BJ (cell line): ENCODE measurements at places on chromosomes 11 and 22.

GRCh38 chr11:102829316-102830000, 14.0 kb downstream of the MMP3 start:
- DNase-seq, result no peak

GRCh38 chr11:24312464-24313238, 184.2 kb upstream of the LUZP2 start:
- no peak for DNase-seq

GRCh38 chr11:94588366-94588942, 21.3 kb downstream of the PIWIL4 start:
- no peak for DNase-seq

- no peak for DNase-seq
Measured at GRCh38 chr11:125446279-125446678, 49.8 kb downstream of the FEZ1 start.

DNA sequence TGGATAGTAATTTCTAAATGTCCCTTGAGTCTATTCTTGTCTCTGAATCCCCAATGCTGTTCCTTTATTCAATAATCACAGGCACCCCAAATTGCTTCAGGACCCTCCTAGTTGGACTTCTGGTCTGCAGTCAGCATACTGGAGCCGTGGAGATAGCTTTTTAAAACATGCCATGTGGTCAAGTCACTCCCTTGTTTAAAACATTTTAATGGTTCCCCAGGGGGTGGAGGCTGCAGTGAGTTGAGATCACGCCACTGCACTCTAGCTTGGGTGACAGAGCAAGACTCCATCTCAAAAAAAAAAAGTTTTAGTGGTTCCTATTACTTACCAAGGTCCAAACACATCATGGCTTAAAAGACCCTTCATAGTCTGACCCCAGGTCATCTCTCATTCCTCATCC, 220.3 kb downstream of the ADAMTS15 start:
- no peak for DNase-seq

DNA sequence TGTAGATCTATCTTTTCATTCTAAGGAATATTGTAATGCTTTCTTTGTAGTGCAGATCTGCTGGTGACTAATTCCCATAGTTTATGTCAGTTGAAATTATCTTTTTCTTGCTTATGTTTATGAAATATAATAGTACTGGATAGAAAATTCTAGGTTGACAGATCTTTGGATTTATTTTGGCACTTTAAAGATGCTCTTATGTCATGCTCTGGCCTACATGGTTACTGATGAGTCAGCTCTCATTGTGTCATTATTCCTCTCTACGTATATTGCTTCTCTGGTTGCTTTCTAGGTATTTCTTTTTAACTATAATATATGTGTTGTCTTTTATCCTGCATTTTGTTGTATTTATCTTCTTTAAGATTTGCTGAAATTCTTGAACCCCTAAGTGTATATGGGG, 955.5 kb upstream of the CHORDC1 start:
- no peak for DNase-seq

GRCh38 chr11:65118097-65118837, 766 bp upstream of the ZNHIT2 start:
- DNase-seq, result no peak

GRCh38 chr11:107043242-107044006, 25.1 kb upstream of the GUCY1A2 start:
- DNase-seq, result peak; percentile 86

DNA sequence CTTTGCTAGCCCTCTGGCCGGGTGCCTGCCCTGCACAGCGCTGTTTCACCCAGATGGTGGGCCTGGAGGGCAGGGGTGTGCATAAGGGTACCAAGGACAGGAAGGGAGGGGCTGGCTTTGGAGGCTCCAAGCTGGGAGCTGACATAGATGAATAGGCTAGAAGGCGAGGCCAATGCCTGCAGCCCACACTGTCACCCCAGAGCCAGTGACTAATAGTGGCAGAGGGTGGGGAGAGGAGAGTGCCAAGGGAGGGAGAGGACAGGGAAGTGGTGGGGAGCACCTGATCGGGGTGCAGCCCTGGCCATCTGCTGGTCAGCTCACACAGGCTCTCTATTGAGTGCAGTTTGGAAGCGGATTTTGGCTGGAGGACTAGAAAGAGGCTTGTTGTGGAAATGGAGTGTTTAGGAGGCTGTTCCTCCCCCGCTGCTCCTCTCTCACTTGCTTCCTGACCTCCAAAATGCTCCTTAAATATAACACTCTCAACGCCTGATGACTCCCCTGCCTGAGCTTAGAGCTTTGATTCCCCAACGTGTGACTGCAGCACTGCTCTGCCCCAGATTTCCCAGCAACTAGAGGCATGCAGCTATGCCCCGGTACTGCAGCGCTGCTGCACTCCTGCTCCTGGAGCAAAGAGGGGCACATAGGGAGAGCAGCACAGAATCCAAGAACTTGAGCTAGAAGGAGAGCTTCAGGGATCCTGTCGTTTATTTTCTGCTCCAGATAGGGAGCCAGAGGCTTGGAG, 89.2 kb downstream of the GRAMD1B start:
- DNase-seq, result no peak

DNA sequence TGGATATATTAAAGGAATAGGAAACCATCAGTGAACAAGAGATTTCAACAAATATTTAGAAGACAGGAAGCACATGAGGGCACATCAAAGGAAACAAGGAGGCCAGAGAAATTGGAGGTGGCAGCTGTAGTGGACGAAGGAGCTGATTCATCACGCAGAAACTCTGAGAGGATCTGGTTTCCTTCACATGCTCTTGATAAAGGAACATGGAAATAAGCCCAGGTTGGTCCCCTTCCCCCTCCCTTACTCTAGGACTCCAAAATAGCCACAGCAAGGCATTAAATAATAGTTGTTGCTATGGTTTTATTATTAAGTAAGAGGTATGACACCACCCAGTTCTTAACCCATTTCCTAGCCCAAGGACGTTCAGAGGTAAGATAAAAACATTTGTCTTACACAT, 11.3 kb downstream of the IZUMO1R start:
- DNase-seq, result peak; percentile 41

DNA sequence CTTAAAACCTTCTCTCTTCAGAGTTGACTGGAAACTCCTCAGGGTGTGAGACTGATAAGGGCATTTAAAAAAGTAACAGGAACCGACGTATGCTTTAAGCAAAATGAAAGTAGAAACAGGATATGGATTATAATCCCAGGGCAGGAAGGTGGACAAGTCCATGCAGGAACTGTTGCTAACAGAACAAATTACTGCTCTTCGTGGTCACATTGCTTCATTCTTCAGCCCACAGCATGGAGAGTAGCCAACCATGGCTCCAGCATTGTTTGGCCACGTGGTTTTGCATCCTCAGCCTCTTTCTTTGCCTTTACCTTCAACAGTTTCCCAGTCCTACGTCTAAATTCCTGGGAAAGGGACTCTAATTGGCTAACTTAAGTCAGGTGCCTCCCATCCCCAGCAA, 563.1 kb upstream of the ISX start:
- DNase-seq, result no peak

- no peak for DNase-seq
Measured at GRCh38 chr11:32231909-32232493, 141.1 kb downstream of the RCN1 start.

DNA sequence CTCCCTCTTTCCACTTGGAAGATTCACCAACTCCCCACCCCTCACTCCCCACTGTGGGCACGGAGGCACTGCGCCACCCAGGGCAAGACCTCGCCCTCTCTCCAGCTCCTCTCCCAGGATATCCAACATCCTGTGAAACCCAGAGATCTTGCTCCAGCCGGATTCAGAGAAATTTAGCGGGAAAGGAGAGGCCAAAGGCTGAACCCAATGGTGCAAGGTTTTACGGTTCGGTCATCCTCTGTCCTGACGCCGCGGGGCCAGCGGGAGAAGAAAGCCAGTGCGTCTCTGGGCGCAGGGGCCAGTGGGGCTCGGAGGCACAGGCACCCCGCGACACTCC, 397 bp upstream of the CD44 start:
- DNase-seq, result no peak

GRCh38 chr11:19842505-19842904, 129.9 kb downstream of the NAV2 start:
- no peak for DNase-seq

GRCh38 chr22:30266445-30267381, at the start of gene OSM:
TSS of gene OSM (minus strand) at chr22:30266851. CDS start at chr22:30266799, 52 bp downstream.
- DNase-seq, result no peak

DNA sequence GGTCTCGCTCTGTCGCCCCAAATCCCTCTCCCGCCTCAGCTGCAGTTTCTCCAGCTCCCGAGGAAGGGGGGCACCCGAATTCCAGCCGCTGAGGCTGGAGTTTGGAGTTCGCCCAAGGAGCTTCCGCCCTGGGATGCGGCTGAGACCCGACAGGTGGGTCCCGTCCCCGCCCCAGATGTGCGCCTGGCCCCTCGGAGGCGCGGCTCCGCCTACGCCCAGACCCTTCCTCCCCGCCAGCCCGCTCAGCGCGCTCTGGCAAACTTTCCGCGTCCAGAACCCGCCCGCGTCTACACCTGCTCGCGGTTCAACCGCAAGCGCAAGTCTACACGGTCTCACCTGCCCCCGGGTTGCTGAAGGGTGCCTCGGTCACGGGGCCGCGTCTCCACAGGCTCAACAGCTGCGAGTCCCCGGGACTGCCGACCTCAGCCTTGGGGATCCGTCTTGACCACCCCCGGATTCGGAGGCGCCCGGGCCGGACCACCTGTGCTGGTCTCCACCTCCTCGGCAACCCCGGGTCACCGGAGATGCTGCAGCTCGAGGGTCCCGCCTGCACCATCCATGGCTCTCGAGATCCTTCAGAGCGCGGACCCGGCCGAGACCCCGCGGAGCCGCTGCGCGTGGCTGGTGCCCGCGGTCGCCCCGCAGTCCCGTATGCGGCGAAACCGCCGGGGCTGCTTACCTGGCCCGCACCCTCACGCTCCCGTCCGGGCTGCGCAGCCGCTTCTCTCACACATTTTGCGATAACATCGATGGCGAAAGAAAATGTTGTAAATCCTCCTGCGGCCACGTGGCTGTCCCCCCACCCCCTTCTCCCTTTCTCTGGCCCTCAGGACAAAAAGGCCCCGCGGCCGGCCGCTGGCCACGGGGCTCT, 63.6 kb downstream of the NFAM1 start:
- DNase-seq, result no peak

DNA sequence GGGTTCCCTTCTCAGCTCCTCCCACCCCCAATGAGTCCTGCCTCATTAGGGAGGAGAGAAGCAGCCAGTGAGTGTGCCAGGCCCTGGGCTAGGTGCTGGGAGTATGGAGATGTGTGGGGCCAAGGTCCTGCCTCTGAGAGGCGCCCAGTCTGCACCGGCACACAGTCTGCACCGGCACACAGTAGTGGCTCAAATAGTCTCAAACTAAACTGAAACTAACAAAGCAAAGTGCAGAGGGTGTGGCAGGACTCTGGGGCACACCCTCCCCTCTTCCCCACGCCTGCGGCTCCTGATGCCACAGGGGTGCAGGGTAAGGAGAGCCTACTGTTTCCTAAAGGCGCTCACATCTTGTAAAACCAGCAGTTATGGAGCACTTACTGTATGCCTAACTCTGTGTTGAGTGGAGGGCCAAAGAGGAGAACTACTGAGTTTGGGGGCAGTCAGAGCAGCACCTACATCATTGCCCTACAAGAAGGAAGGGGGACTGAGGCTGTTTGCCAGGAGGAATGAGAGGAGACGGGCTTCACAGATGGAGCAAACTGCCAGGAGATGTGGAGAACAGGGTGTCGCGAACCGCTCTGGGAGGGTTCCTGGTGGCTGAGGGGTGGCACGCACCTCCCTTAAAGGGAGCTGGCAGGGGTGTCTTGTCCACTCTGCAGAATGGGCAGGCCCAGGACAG, 939 bp upstream of the SH3BP1 start:
- no peak for DNase-seq

DNA sequence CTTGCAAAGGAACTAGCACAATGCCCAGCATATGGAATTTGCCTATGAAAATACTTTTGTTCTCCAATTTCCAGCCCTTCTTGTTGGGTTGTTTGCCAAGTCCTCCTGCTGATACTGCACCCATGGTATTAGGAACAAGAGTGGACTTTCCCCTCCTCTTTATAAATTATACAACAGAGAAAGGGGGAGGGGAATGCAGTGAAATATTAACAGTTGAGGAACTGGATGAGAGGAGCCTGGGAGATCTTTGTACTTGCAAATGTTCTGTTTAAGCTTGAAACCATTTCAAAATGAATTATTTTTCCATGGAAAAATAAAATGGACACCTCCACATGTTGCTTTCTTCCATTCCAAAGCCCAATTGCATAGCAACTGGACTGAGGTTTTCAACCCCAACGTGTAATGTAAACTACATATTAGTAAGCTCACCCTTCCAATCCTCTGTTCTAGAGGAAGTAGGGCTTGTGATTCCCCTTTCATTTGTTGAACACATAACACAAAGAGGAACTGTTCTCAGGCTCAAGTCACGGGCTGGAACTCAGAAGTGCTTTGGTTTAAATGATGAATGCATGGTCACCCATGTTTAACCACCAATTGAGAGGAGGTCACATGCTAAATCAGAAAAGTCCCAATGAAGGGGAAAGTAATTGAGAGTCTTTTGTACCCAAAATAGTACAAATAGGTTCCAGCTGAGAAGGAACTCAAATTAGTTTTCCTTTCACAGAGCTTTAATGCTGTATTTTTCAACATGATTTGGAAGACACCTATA, 66.2 kb upstream of the ZC3H12C start:
- no peak for DNase-seq

DNA sequence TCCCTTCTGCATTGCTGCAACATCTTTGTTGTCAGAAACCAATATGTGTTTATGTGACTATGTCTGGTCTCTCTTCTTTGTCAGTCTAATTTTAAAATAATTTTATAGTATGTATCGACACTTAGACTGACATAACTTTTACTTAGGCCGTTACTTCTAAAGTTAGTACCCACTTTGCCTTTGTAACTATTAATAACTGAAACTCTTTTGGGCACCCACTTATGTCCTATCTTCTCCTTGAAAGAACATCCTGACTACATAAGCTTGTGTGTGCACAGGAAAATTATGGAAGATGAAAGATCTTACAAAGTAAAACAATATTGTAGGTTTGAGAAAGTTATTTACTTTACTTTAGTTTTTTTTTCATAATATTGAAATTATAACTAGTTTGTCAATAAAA, 230.4 kb upstream of the CCDC179 start:
- no peak for DNase-seq

DNA sequence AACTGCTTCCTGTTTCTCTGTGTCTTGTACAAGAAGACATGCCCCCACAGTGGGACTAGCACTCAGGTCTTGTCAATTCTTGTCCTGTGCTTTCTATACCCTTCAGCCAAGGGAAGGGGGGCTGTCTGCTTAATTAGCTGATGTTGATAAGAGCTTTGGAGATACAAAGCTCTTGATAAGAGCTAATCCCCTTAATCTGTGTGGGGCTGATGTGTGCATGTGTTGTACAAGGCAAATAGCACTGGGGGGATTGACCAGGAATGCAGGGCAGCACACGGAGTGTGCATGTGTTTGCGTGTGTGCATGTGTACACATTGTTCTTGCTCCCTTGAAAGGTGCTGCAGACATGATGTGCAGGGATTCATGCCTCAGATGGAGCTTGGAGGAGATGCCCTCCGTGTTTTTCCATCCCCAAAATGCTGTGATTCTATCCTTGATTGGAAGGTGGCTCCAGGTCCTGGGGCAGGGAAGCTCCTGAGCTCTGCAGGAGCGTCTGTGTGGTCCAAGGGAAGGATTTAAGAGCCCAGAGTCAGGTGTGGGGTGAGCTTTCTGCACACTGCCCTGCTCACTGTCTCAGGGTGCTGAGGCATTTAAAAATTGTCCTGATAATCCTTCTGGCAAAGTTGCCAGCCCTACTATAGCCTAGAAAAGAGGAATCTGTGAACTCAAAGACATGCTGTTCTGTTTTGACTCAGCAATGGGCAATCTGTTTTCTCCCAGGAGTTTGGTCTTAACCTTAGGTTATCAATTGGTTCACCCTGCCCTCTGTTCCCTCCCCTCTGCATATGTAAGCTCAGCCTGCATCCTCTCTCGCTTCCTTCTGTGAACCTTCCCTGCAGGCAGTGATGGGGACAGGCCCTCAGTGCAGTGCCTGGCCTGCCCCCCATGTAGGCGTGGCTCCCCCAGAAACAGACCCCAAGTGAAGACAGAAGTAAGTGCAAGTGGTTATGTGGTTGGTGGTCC, 102.0 kb downstream of the GRIK4 start:
- DNase-seq, result no peak
